Activated CD4-positive, alpha-beta T cell treated with anti-CD3 and anti-CD28 coated beads, Interleukin-2, amount 50 U/mL, for 4 hours (primary cell): ENCODE measurements at places on chromosomes 6 and 20.

GRCh38 chr6:89950879-89951391 lies 56.7 kb downstream of the GJA10 start:
- no peak for DNase-seq

- no peak for DNase-seq
Observed at GRCh38 chr6:47091886-47092668, 49.9 kb upstream of the ADGRF1 start.

- DNase-seq, result no peak
Observed at GRCh38 chr20:25549172-25549773, 36.1 kb downstream of the NINL start.

DNA sequence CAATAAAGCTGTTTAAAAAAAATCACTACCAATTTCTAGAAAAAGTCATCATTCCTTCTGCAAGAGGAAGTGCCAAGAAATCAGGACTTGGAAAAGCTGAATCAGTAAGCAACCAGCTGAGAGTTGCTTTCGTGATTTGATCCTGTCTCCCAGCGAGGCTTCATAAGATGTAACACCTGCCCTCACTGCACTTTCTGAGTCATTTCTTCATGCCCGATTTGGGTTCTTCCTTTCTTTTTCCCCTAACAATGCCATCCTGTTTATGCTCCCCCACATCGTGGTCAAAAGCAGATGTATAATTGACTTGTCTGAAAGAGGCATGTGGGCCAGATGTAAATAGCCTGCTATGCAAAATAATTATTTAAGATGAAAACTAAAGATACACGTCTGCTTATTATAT lies 52.1 kb downstream of the RIPOR2 start:
- peak; percentile 11 for DNase-seq

DNA sequence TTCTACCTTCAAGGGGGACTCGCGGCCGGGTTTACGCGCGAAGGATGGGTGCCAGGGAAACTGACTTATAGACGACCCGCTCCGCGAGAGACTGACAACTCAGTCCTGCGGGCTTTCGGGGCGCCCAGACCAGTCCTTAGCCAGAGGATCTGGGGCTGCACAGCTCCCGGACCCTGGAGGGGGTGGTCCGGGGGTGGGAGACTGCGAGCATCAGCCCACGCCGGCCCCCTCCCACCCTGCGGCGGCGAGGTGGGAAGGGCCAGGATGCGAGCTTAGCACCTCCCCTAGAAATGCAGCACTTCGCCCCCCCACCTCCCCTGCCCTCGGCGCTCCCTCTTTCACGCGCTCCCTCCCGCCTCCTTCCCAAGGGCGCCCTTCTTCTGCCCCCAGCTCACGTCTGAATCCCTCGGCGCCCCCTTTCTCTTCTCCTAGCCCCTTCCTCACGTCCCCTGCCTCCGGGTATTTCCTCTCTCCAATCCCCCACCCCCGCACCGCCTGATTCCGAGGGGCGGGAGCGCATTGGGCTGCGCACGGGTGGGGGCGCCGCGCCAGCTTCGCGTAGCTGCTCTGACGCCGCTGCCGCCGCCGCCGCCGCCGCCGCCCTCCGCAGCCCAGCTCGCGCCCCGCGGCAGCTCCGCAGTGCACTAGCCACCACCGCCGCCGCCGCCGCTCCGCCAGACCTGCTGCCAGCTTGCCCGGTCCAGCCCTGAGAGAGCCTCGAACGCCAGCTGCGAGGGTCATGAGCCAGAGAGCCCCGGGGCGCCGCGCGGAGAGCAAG lies at the start of gene SLC32A1:
Gene SLC32A1, plus strand, starts transcription at position 639 of the 778 bp plus-strand sequence. CDS start 239 bp downstream, outside the sequence.
- no peak for DNase-seq

- DNase-seq, result no peak
Observed at GRCh38 chr6:56242346-56242745, 5.0 kb downstream of the COL21A1 start.

DNA sequence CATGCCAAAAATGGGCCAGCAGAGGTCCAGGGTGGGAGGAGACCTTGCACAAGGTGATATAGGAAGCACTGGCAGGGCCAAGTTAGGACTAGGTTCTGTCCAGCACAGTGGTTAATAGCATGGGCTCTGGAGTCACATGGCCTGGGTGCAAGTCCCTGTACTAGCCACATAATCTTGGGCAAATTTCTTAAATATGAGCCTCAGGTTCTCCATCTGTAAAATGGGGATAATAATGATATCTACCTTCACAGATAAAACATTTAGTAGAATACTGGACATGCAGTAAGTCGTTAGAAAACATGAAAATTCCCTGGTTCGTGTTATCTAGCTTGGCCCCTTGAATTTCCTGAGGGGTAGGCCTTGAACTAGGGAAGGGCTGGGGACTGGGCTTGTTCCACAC lies 6.2 kb downstream of the CTSA start:
- DNase-seq, result no peak

DNA sequence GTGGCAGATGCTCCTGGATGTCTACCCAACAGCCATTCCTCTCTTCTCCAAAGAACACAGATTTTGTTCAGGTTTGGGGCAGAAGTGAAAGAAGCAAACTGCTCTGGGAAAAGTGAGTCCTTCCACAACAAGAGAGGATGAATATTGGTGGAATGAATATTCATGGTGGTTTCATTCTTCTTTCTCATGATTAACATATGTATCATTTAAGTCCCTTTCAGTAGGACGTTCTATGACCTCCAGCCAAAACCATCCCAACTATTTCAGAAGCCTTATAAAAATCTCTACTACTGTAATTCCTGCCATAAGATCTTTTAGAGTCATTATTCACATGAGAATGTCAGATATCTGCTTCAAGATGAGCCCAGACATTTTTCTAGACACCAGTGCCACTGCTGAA lies 44.4 kb downstream of the MDN1 start:
- DNase-seq, result no peak

DNA sequence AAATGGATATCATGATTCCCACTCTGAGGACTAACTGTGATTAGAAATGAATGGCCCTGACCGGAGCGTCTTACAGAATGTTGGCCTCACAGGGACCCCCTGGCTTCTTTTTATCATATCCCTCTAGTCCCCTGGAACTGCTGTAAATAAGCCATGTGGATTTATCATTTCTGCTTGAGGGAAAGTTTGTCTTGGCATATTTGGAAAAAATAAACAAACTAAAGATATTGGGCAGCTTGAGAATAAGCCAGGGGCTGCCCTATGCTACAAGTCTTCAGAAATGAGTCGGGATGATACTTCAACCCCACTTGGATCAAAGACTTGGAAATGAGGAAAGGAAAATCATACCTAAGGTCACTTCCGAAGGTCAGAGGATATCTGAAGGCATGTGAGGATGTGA lies 179.1 kb downstream of the THBS2 start:
- DNase-seq, result no peak
